A549 treated with DMSO at 1 μM for 4 hours (cell line): ENCODE measurements at places on chromosomes 12 and 14. TPM values are rescaled to one million over a fixed set of nuclear protein-coding genes. Genes with fewer than 3 reads are reported as not detected.

CISTR gene
- not detected in 5 replicates for total RNA-seq

P3H3 gene
- total RNA-seq = 24.8 to 31.7 TPM (median 26.6 TPM) in 5 replicates

ARHGAP9 gene
- 0.11 to 0.69 TPM (median 0.43 TPM) in 5 replicates for total RNA-seq

KRT79 gene
- 0.08 to 0.20 TPM (median 0.10 TPM) in 3 of 5 replicates, not detected in the others for total RNA-seq

CD4 gene
- total RNA-seq = not detected in 5 replicates

CELA1 gene
- total RNA-seq = not detected in 5 replicates

KRT8 gene
- 3,152 to 3,514 TPM (median 3,324 TPM) in 5 replicates for total RNA-seq

CCDC197 gene
- not detected in 5 replicates for total RNA-seq

TPPP2 gene
- total RNA-seq = not detected in 5 replicates

POLE2 gene
- 12.4 to 15.2 TPM (median 14.3 TPM) in 5 replicates for total RNA-seq

AKAP3 gene
- total RNA-seq = 0.07 to 0.27 TPM (median 0.17 TPM) in 4 of 5 replicates, not detected in the other

FGF23 gene
- not detected in 5 replicates for total RNA-seq

SRRM4 gene
- not detected in 5 replicates for total RNA-seq

WNT5B gene
- 1.7 to 2.7 TPM (median 2.0 TPM) in 5 replicates for total RNA-seq

OTUB2 gene
- 4.2 to 6.7 TPM (median 5.0 TPM) in 5 replicates for total RNA-seq

HOXC12 gene
- not detected in 5 replicates for total RNA-seq

JDP2 gene
- 15.0 to 24.2 TPM (median 21.6 TPM) in 5 replicates for total RNA-seq

MYRFL gene
- total RNA-seq = 0.02 to 0.05 TPM (median 0.02 TPM) in 3 of 5 replicates, not detected in the others

SLC38A4 gene
- not detected in 5 replicates for total RNA-seq

KRT6C gene
- not detected in 5 replicates for total RNA-seq

RDH5 gene
- 2.3 to 3.2 TPM (median 2.5 TPM) in 5 replicates for total RNA-seq

C12orf60 gene
- 1.4 to 2.2 TPM (median 1.8 TPM) in 5 replicates for total RNA-seq

ACVRL1 gene
- total RNA-seq = 0.06 to 0.30 TPM (median 0.11 TPM) in 4 of 5 replicates, not detected in the other

ACOT4 gene
- total RNA-seq = 1.4 to 2.2 TPM (median 2.1 TPM) in 5 replicates

PHLDA1 gene
- total RNA-seq = 47.7 to 64.4 TPM (median 60.4 TPM) in 5 replicates

DENR gene
- 56.5 to 69.9 TPM (median 62.6 TPM) in 5 replicates for total RNA-seq

TMEM63C gene
- total RNA-seq = 0.53 to 1.0 TPM (median 0.81 TPM) in 5 replicates

PEBP1 gene
- total RNA-seq = 237 to 296 TPM (median 267 TPM) in 5 replicates

LRP1-AS gene
- total RNA-seq = not detected in 5 replicates

PLEKHG7 gene
- 0.02 to 0.16 TPM in 2 of 5 replicates, not detected in the others for total RNA-seq

RNASE3 gene
- total RNA-seq = not detected in 5 replicates

KRT74 gene
- total RNA-seq = not detected in 5 replicates

SMOC1 gene
- total RNA-seq = 16.7 to 26.5 TPM (median 21.2 TPM) in 5 replicates

FLRT2 gene
- 3.0 to 5.1 TPM (median 4.7 TPM) in 5 replicates for total RNA-seq

DCAF4 gene
- 24.4 to 30.1 TPM (median 26.2 TPM) in 5 replicates for total RNA-seq

CD163L1 gene
- total RNA-seq = 0.42 to 0.91 TPM (median 0.52 TPM) in 5 replicates

IFT81 gene
- 16.0 to 24.4 TPM (median 21.5 TPM) in 5 replicates for total RNA-seq

SPIC gene
- total RNA-seq = not detected in 5 replicates

SMIM41 gene
- total RNA-seq = not detected in 5 replicates

PSMA6 gene
- 245 to 277 TPM (median 266 TPM) in 5 replicates for total RNA-seq

RERGL gene
- not detected in 5 replicates for total RNA-seq

ACSM4 gene
- total RNA-seq = not detected in 5 replicates

EXOC3L4 gene
- 1.4 to 2.1 TPM (median 1.5 TPM) in 5 replicates for total RNA-seq

ARMH4 gene
- total RNA-seq = 0.49 to 1.8 TPM (median 0.79 TPM) in 5 replicates

CCDC175 gene
- total RNA-seq = not detected in 5 replicates

TUNAR gene
- total RNA-seq = not detected in 5 replicates
